ENCODE measurements at places on chromosomes 4 and X.

DNA sequence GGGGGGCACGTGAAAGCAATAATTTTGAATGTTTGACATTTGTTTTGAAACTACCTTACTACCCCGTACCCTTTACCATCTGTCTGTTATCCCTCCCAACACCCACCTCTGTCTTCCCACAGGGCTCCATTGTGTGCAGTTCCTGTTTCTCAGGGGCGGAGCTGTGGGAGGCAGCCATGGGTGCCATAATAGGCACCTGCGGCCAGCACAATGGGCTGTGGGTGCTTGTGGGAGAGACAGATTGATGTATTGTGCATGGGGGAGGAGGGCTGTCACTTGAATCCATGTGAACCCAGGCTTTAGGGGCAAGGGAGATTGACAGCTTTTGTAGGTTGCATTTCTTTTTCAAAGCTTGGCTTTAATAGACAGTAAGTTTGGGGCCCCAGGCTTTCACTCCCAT, 122.6 kb upstream of the CXorf66 start:
- H3K36me3 ChIP-seq, result no peaks in the 10 kb centered on the region
- no peak overlapping the region for H3K27ac ChIP-seq
- DNase-seq, result no peak
- H3K4me3 ChIP-seq, result no peak overlapping the region

- no peak for DNase-seq
- no peaks in the 10 kb centered on the region for H3K4me1 ChIP-seq
- no peak overlapping the region for H3K27ac ChIP-seq
- no peak overlapping the region for H3K4me3 ChIP-seq
Observed at GRCh38 chrX:290476-291166, 9.4 kb downstream of the PLCXD1 start.

- no peak for DNase-seq
- H3K27me3 ChIP-seq, result no peaks in the 10 kb centered on the region
- no peak overlapping the region for H3K27ac ChIP-seq
- no peaks in the 10 kb centered on the region for H3K36me3 ChIP-seq
- no peak overlapping the region for H3K4me3 ChIP-seq
Observed at GRCh38 chrX:29488919-29489318, 726.4 kb upstream of the MAGEB2 start.

DNA sequence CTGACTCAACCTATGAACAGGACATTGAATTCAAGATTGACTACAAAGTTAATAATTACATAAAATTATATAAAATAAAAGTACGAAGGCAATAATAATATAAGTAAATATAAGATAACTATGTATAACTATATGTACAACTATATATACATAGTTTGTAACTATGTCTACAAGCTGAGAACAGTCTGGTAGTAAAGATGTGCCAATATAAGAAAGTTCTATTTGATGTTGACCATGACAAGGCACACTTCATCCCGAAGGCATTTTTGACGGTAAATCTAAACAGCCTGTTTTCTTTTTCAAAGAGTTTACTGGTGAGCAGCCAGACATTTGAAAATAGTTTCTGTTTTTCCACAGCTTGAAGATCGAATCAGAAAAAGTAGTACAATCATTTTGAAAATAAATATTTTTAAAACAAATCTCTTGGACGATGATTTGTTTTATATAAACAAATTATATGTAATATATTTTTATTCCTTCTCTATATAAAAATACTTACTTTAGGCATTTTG, 112.9 kb downstream of the CEP44 start:
- H3K4me3 ChIP-seq, result no peak overlapping the region
- no peak overlapping the region for H3K27ac ChIP-seq
- no peaks in the 10 kb centered on the region for H3K27me3 ChIP-seq
- DNase-seq, result no peak
- no peaks in the 10 kb centered on the region for H3K4me1 ChIP-seq
- no peaks in the 10 kb centered on the region for H3K36me3 ChIP-seq

- no peaks in the 10 kb centered on the region for H3K4me1 ChIP-seq
- no peak overlapping the region for H3K27ac ChIP-seq
- no peaks in the 10 kb centered on the region for H3K27me3 ChIP-seq
- H3K4me3 ChIP-seq, result no peak overlapping the region
- no peak for DNase-seq
Observed at GRCh38 chr4:121679267-121679666, 17.5 kb downstream of the ANXA5 start.

GRCh38 chr4:160299608-160300007, 1196.7 kb downstream of the RAPGEF2 start:
- no peak for DNase-seq
- H3K36me3 ChIP-seq, result no peaks in the 10 kb centered on the region
- no peaks in the 10 kb centered on the region for H3K4me1 ChIP-seq
- no peaks in the 10 kb centered on the region for H3K27me3 ChIP-seq

DNA sequence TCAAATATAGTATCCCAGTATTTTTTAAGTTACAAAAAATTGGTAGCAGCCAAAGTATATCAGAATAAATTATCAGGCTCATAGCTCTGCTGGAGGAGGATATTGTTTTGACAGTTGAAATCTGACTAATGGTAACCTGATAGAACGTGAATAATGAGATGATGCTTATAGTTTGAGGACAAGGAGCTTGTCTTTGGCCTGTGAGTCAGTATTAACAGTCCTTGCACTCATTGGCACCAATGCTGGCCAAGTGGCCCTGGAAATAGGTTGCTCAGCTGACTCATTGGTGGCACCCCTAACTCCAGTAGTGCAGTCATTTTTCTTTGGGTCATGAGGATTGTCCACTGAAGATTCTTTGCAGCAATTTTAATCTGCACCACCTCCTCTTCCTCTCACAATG, 203.3 kb upstream of the JADE1 start:
- H3K27me3 ChIP-seq, result no peaks in the 10 kb centered on the region
- DNase-seq, result no peak
- no peaks in the 10 kb centered on the region for H3K36me3 ChIP-seq
- H3K4me3 ChIP-seq, result no peak overlapping the region
- H3K4me1 ChIP-seq, result no peaks in the 10 kb centered on the region

GRCh38 chr4:89586318-89586717, 250.6 kb downstream of the SNCA start:
- no peaks in the 10 kb centered on the region for H3K36me3 ChIP-seq
- DNase-seq, result no peak
- no peak overlapping the region for H3K4me3 ChIP-seq

- H3K36me3 ChIP-seq, result no peaks in the 10 kb centered on the region
- no peaks in the 10 kb centered on the region for H3K27me3 ChIP-seq
- no peak overlapping the region for H3K27ac ChIP-seq
- H3K4me3 ChIP-seq, result no peak overlapping the region
Observed at GRCh38 chrX:128931071-128931470, 592.2 kb downstream of the SMARCA1 start.
